ENCODE measurements at places on chromosomes 4 and X.

- DNase-seq, result no peak
Observed at GRCh38 chrX:7709845-7710244, 133.1 kb upstream of the VCX start.

DNA sequence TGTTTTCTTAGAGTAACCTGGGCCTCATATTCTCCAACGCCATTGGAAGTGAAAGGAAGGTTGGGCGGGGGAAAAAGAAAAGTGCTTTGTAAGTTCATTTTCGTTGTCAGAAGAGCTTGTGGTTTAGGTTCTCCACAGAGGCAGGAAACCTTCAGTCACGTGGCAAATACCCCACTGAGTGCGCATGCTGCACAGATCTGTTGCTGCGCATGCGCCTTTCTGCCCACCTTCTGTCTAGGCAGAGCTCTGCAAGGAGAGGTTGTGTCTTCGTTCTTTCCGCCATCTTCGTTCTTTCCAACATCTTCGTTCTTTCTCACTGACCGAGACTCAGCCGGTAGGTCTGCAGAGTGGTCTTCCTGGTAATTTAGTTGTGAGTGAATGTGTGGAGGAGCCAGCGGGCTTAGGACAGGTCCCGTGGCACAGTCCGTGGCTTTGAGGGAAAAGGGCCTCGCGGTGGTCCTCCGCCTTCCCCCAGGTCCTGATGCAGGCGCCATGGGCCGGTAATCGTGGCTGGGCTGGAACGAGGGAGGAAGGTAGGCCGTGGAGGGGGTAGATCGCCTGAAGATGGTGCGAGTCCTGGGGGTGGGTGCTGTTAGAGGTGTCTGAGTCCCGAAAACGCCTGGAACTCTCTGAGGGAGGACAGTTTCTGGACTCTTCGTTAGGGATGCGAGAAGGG, at the start of gene PAGE5:
PAGE5 (plus strand) TSS at position 228 of the 676 bp plus-strand sequence. CDS start 1,037 bp downstream, outside the sequence.
- DNase-seq, result no peak

DNA sequence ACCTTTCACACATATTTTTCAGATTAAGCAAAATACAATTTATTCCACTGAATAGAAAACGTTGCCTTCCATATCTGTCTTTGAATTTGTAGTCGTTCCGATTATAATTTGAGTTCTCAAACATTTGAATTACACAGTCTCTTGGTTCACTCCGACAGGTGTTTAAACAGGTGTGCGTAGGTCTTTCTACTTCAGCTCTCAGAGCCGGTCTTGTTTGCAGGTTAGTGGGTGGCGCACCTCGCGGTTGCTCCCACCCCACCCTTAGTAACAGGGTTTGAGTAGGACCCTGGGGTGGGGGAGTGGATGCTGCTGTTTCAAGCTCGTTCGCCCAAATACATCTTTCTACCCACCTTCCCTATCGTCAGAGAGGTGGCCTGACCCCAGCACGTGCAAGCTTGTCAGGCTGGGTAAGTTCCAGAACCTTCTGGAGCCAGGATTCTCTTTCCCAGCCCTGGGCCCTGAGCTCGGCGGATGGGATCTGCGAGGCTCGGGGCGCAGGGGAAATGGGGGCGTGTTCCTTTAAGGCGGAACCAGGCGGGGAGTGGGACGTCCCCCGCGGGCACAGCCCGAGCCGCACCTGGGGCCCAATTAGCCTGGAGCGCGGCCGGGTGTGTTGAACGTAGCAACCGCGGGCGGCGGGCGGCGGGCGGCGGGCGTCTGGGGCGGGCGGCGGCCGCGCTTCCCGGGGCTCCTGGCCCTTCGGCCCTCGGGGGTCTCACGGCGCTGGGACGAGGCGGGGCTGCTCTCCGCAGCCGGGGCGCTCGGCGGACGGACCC, at the start of gene FAM149A:
FAM149A (plus strand) TSS at position 591 of the 776 bp plus-strand sequence.
- DNase-seq, result peak; percentile 19

GRCh38 chr4:69831646-69832325, 28.2 kb downstream of the SULT1E1 start:
- no peak for DNase-seq

GRCh38 chrX:119290476-119290875, 54.4 kb downstream of the PGRMC1 start:
- no peak for DNase-seq

GRCh38 chr4:43932448-43932847, 516.2 kb downstream of the KCTD8 start:
- no peak for DNase-seq

DNA sequence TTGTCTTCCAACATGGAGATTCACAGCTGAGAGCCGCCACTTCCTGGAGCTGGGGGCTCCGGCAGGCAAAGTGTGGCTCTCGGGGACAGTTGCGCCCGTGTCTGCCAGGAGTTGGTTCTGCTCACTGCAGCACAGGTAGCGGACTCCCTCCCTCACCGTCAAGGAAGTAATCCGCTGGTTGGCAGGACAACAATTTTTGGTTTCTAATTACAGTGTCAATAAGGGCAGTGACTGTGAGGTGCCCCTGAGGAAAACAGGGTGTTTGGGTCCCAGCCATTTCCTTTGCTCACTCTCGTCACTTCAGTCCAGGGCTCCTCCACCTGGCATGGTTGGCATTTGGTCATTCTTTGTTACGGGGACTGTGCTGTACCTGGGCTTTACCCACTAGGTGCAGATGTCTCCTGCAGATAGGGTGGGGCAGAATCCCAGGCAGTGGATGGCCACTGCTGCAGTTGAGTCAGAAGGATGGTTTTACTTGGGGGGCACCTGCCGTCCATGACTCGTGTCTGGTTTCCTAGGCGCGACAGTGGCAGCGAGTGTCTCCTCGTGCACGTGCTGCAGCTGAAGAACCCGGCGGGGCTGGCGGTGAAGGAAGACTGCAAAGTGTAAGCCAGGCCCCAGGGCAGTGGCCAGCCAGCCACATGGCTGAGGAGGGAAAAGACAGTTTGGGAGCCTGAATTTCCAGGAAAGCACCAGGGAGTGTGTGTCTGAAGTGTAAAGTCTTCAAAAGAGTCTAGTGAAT, 32.1 kb upstream of the CLCN4 start:
- no peak for DNase-seq

- DNase-seq, result no peak
Observed at GRCh38 chrX:130531066-130531465, 129.3 kb downstream of the RBMX2 start.

- DNase-seq, result no peak
Observed at GRCh38 chrX:22520128-22520828, 247.6 kb downstream of the CBLL2 start.

DNA sequence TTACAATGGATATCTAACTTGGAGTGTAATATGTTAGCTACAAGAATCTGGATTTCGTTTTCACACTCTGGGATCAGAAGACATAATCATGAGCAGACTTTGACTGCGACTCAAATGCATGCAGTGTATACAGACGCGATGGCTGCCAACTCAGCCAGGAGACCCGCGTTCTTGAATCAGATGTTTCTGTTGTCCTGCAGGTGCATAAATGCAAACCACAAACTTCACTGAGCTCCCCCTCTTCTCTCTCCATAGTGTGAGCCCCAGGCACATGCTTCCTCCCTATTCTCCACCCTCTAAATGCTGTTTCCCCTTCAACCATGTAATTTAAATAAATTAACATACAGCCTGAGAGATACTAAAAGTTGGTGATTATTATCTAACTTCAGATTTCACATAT, 347.9 kb downstream of the DCHS2 start:
- DNase-seq, result no peak

DNA sequence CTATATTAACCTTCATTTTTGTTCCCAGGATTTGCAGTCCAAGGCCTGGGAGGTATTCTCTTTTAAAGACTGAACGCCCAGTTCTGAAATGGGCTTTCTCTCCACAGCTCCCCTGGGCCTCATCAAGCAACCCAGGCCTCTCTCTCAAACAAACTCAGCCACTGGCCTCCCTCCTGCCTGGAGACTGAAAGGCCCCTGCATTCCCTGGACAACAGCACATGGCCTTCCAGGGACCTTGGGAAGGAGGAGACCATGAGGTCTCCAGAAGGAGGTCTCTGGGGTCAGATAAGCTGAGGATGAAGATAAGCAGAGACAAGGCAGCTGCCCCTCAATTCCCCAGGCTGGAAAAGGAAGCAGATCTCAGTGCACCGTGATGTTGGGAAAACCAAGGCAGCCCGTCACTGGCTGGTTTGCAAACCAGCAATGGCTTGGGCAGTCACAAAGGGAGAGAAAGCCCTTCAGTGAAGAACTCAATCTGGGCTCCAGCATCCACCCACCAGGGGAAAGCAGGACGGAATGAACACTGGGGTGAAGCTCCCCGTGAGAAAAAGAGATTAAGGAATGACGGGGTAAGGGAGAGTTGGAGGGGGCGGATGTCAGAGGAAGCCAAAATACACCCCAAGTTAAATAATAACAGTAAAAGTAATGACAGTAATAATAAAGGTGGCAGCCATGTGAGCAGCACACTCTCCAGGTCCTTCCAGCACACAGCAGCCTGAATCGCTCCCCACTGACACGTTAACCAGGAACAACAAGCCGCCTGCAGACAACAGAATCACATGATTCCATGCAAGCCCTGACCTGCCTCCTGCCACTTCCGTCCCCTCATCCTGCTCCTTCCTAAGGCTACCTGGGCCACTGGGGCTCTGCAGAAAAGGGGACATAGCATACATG, 22.3 kb downstream of the AMOT start:
- no peak for DNase-seq

DNA sequence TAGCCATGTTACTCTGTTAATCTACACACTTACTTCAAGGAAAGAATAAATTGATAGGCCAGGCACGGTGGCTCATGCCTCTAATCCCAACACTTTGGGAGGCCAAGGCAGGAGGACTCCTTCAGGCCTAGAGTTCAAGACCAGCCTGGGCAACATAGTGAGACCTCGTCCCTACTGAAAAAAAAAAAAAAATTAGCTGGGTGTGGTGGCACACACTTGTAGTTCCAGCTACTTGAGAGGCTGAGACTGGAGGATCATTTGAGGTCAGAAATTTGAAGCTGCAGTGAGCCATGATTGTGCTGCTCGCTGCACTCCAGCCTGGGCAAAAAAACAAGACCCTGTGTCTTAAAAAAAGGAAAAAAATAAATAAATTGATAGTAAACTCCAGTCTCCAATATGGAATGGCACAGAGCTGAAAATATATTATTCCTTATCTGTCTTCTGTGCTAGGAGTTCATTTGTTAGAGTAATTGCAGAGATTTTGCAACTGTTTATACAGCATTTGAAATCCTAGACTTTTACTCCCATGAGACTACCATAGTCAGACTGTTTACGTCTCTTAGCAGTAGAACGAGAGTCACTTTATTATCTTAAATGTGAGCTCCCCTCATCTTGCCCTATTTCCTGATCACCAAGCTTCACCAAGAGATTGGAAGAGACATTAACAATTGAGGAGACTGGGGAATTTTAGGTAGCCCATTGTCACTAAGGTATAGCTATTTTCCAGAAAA, 18.8 kb upstream of the TMEM131L start:
- DNase-seq, result no peak

DNA sequence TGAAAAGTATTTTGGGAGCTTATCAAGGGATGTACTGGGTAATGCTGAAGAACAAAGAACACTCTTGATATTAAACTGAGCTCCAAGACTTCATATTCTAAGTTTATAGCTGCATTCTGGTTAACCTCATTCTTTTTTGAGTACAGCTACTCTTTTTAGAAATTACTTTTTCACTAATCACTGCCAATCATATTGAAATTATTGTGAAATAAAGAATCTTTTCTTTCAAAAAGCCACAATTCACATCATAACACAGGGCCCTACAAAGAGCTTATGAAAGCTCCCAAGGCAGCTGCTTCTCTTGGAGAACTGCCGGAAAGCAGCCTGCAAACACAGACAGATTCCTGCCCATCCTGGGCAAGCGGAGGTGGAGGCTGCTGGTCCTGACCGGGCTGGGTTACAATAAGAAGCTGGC, 121.4 kb downstream of the RNF150 start:
- no peak for DNase-seq

- DNase-seq, result no peak
Observed at GRCh38 chrX:138777230-138777629, 65.7 kb upstream of the FGF13 start.

DNA sequence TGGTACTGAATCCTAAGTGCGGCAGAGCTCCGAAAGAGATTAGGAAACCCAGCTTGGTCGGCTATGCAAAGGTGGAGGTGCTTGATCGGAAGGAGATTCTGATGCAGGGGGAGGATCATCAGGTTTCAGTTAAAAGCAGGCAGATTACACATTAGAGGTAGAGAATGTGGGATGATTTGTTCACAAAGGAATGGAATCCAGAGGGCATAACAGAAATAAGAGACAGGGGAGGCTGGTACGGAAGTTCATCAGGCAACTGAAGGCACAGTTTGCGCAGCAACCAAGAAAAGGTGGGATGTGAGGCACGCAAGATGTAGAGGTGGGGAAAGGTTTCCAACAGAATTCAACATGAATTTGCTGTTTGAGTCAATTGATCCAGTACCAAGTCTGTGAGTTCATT, 424 bp upstream of the ZNF330 start:
- DNase-seq, result no peak

GRCh38 chr4:153292897-153293741, 51.4 kb upstream of the MND1 start:
- DNase-seq, result no peak

DNA sequence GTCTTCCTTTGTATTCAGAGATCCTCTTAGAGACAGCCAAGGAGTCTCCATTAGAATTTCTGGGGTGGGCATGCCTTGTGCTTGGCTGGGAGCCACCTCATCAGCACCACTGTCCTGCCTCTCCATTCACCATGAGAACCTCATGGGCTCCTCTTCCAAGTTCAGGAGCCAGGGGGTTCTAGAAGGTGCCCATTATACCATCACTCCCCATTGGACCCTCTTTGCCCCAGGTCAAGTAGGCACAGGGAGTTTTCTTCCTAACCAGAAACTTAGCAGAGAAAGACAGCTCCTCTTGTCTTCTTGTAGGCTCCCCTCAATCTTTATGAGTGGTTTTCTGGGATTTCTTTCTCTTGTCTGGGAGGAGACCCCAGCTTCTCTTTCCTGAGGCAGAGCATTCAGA, 31.1 kb downstream of the ASMT start:
- DNase-seq, result no peak

DNA sequence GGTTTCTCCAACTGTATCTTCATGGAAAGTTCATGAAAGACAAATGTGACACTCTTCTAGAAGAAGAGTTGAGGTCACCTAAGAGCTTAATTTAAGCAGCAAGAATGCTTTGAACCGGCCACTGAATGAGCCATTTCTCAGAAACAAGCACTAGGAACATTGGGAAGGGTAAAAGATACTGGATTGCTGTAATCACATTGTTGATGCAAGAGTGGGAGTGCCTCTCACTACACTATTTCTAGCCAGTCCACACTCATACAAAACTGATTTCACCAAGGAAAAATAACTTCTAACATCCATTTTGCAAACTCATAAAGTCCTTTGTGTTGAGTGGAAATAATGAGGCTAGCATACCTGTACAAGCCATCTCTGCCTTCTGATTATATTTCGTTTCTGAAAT, 220.3 kb downstream of the RELL1 start:
- no peak for DNase-seq

All from stimulated activated CD8-positive, alpha-beta memory T cell treated with anti-CD3 and anti-CD28 coated beads, Interleukin-7, amount 100 ng/mL, for 4 hours (primary cell).